ENCODE measurements at places on chromosomes 6 and 20.

DNA sequence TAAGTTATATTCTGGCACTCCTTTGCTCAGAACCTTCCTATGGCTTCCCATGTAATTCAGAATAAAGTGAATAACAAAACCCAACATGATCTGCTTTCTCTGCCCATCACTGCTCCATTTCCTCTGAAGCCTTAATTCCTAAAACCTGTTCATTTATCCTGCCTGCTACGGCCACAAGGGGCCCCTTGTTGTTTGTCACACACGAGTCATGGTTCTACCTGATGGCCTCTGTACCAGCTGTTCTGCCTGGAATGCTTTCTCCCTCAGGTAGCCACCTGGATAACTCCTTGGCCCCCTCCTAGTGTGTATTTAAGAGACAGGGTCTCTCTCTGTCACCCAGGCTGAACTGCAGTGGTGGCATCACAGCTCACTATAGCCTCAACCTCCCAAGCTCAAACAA, 26.8 kb downstream of the ERGIC3 start:
- no peak for DNase-seq

DNA sequence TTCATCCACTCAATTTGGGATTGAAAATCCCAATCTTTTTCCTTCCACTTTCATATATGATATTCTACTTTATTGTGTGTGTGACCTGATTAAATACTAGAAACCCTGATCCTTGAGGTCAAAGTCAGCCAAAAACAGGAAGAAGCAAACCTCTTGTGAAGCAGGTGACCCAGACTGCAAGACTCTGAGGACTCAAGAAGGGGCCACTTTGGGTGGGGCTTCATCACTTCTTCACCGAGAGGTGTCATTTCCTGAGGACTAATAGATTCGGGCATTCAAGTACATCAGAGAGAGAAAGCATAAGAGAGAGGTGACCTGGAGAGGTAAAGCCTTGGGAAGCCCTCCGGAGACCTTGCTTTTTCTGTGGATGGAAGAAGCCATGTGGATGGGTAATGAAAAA, 129.0 kb downstream of the CFAP61 start:
- no peak for DNase-seq

DNA sequence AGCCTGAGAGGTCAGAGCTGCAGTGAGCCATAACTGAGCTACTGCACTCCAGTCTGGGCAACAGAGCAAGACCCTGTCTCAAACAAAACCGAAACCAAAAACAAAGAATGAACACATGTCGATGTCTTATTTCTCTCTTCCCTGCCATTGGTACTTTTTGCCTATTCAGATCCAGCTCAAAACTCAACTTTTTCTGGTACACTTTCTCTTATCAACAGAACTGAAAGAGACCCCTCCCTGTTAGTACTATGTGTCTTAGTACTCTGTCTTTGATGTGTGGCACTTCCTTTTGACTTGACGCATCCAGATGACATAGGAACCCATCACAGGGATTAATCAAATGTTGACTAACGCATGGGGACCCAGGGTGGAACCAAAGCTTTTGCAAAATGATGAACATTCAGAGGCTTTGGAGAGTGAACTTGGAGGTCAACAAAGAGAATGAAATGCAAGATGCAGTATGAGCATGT, 44.8 kb downstream of the AKAP12 start:
- no peak for DNase-seq

- DNase-seq, result no peak
Observed at GRCh38 chr20:23503649-23504048, 12.7 kb downstream of the CST8 start.

- DNase-seq, result no peak
Observed at GRCh38 chr6:161242113-161242512, 31.7 kb downstream of the AGPAT4 start.

DNA sequence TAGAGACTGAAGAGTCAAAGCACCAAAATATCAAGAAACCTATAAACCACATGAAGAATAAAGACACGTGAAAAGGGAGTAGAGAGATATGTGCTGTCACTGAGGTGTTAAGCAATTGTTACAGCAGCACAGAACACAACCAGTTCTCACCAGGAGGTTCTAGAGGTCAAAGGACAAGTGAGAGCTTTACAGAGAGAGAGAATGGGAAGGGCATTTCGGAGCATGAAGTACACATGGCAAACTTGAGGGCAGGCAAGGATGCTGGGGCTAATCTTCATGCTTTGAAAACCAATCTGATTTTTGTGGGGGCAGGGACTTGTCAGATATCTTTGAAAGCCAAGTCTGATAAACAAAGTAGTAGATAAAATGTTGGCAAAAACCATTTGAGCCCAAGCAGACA, 142.3 kb upstream of the NRSN1 start:
- no peak for DNase-seq

GRCh38 chr20:46063652-46064054, 26.1 kb downstream of the NCOA5 start:
- DNase-seq, result no peak

DNA sequence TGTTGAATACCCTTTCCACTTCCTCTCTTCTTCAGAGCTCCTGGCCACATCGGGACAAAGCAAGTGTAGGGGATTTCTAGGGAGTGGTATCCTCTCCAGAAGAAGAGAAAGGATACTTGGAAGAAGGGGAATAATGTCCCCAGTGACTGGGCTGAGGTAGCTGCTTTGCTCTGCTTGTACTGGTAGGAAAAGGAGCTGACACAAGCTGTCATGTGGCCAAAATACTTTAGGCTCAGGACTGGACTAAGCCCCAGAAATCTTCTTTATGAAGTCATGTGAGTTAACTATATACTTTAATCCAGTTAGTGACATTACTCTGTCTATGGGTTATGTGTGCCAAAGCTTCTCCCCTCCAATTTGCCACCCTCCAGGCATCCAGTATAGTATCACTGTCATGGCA, 40.5 kb downstream of the AKIRIN2 start:
- no peak for DNase-seq

- no peak for DNase-seq
Observed at GRCh38 chr20:48844996-48845395, 17.2 kb upstream of the PREX1 start.

- no peak for DNase-seq
Observed at GRCh38 chr6:9205645-9206044, 770.3 kb upstream of the SLC35B3 start.

- peak; percentile 42 for DNase-seq
Observed at GRCh38 chr6:15879371-15880261, 216.8 kb upstream of the DTNBP1 start.

DNA sequence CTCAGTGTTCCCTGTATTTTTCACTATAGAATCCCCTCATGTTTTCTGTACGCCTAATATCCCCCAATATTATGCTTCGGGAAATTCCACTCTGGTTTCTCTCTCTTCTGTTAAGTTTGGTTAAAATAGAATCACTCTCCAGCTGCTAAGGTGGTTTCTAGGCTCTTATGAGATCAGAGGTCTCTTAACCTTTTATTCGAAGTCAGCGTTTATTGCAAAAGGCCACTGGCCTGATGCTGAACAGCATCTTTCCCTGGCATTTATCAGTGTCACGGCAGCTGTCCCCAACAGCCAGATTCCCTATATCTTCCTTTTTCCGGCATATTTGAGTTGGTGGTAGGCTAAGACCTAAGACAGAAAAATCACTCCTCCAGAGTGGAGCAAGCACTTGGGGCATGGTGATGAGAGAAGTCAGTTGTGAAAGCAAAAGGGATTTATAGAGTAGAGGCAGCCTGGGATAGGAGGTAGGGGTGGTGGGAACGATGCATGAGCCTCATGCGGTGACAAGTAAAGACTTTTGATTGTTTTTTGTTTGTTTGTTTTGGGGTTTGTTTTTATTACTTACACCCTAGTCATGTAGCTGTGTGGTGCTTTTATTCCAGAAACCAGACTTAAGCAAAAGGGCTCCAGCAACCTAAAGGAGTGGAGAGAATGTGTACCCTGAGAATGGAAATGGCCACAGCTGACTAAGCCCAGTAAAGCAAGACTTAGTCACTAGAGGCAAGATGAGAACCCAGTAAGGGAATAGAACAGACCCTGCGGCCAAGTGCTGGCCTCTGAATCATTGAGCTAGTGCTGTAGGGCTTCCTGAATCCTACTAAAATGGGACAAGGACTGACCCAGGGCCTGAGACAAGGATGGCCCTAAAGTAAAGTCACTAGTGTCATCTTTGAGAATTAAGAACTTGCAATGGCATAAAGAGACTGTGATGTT, 233.0 kb upstream of the PRND start:
- no peak for DNase-seq

GRCh38 chr20:4925842-4926530, 75.3 kb downstream of the SLC23A2 start:
- DNase-seq, result no peak

GRCh38 chr6:84763003-84763885, 1.2 kb downstream of the TBX18 start:
- no peak for DNase-seq

GRCh38 chr6:145818796-145819195, 4.2 kb upstream of the FBXO30 start:
- DNase-seq, result no peak

GRCh38 chr20:13884803-13885202, 100.0 kb downstream of the NDUFAF5 start:
- DNase-seq, result no peak

GRCh38 chr6:99152347-99152643, 197.2 kb downstream of the FAXC start:
- DNase-seq, result no peak

- no peak for DNase-seq
Observed at GRCh38 chr20:5784735-5785134, 34.5 kb downstream of the SHLD1 start.

DNA sequence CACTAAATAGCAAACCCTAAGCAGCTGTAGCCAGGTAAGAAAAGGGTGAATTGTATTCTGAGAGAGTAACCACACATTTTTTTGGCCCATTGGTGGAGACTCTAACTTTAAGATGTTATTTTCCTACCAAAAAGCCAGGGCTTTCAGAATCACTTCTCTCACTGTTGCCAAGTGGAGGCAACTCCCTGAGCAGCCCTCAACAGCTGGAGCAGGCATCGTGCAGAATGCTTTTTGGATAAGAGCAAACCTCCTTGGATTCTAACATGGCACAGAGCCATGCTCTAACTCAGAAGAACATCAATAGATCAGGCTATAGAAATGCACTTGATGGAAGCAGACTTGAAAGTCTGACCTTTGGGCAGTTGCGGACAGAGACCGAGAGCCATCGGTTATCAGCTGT, 722.2 kb upstream of the CHD6 start:
- no peak for DNase-seq

DNA sequence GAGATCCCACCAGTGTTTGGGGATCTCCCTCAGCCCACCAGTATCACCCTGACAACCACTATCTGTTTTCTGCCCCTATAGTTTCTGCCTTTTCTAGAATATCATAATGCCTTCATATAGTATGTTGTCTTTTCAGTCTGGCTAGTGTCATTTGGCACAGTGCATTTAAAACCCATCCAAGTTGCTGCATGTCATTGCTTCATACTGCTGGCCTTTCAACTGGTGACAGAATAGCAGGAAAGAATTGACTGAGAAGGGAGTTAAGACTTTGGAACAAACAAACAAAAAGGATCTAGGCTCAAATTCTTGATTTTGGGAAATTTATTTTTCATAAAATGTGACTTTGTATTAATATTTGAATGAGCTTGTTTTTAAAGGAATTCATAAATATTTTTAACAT, 4.5 kb downstream of the LMBRD1 start:
- DNase-seq, result no peak

GRCh38 chr6:165013701-165014100, 295.7 kb downstream of the C6orf118 start:
- no peak for DNase-seq

DNA sequence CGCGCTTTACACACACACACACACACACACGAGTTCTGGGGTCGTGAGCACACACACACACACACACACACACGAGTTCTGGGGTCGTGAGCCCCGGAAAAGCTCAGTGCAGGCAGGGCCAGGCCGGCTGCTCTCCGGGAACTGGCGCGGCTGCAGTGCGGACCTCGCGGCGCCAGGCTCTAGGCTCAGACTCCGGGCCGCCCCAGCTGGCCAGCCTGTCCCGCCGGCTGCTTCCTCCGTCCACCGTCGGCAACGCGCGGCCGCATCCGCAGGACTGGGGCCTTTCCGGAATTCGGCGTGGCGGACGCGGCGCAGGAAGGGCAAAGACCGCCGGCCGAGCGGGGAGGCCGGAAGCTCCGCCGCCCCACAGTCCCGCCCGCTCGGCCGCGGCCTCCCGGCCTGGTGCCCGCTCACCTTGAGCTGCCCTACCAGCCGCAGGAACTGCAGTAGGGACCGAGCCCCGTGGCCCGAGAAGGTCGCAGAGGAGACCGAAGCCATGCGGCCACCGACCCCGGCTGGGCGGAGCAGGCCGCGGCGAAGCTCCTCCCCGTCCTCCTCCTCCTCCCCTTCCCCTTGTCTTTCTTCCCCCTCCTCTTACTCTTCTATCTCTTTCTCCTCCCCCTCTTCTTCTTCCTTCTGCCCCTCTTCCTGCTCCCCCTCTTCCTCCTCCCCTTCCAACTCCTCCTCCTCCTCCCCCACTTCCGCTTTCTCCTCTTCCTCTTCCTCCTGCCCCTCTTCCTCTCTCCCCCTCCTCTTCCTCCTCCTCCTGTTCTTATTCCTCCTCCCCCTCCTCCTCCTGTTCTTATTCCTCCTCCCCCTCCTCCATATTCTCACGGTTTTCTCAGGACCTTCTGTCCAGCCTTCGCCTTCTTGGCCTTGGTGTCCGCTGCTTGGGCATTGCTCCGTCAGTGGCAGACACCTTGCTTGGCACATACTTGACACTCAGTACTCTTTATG, at the start of gene HDDC2:
Gene HDDC2 (minus strand): TSS at position 533 of the 957 bp plus-strand sequence. CDS start 35 bp downstream, at position 498.
- peak; percentile 50 for DNase-seq

DNA sequence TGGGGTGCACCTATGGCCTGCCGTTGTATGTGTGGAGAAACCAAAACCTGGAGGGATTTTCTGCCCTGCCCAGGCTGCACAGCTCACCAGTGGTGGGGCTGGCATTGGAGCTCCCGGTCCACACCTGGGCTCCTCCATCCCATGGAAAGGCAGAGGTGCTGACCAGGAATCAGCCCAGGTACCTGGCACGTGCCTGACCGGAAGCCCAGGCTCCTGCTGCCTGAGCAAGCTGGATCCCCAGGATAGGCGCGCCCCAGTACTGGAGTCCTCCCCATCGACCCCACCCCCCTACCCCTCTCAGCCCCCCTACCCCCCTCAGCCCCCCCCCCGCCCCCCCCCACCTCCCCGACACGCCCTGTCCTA, 39.9 kb upstream of the HMGA1 start:
- DNase-seq, result no peak

GRCh38 chr6:121006024-121006423, 328.3 kb downstream of the TBC1D32 start:
- no peak for DNase-seq

DNA sequence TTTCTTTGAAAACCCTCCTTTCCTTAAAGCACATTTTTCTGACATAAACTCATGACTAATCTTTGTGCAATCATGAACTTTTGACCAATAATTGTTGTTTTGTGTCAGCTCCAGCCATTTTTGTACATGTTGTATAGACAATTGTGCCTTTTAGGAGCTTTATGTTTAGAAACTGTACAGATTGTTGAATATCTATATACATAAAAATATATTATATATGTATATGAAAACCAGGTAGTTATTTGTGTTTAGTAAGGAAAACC, 125.7 kb upstream of the EDN1 start:
- no peak for DNase-seq
